Activated CD4-positive, alpha-beta T cell treated with anti-CD3 and anti-CD28 coated beads, Interleukin-2, Interleukin-4, amounts not matched to agents 100 ng/mL and 50 ng/mL, durations not matched to agents 16 hours and 8 hours (primary cell): ENCODE measurements at places on chromosomes 16 and 17.

GRCh38 chr16:578870-579405, 9.2 kb downstream of the PIGQ start:
- DNase-seq, result peak; percentile 61

GRCh38 chr17:80163336-80163735, 6.5 kb upstream of the CARD14 start:
- DNase-seq, result no peak

DNA sequence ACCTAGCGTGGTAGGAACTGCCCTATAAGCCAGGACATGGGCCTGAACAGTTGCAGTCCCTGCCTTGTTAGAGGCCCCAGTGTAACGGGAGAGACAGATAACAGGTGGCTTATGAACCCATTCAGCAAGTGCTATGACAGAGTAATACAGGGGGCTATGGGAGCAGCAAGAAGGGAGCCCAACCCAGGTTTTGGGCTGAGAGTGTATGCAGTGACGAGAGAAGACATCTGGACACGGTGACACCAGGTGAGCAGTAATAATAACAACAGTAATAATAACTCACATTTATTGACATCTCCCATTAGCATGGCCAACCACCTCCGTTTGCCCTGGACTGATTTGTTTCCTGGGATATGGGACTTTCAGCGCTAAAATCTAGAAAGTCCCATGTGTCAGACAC, 100.8 kb downstream of the IRX5 start:
- DNase-seq, result no peak

GRCh38 chr17:62797959-62798358, 10.2 kb downstream of the MARCHF10 start:
- DNase-seq, result no peak

DNA sequence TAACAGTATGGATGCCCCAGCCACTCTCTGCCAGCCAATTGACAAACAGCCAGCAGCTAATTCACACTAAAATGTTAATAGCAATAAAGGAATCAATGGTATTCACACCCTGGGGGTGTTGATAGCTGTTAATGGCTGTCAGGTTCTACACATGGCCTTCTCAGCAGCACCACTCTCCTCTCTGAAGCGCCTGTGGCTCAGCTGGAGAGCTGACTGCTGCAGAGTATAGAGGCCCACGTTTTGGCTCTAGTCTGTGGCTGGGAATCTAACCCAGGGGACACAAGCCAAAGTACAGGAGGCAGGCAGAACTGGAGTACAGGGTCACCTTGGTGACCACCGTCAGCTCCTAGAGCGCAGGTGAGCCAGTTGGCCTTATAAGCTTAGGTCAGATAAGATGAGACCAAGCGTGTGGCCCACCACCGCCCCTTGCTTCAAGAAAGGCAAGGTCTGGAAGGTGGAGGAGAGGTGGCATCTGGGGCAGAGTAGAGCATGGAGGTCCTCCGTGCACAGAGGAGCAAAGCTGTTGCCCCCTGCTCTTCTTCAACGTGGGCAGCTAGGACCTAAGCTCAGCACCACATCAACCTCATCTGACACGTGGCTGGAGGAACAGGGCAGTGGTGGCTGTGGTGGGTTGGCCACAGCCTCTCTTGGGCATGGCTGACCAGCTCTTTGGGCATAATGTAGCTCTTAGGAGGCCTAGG, 25.4 kb downstream of the CCR7 start:
- no peak for DNase-seq

DNA sequence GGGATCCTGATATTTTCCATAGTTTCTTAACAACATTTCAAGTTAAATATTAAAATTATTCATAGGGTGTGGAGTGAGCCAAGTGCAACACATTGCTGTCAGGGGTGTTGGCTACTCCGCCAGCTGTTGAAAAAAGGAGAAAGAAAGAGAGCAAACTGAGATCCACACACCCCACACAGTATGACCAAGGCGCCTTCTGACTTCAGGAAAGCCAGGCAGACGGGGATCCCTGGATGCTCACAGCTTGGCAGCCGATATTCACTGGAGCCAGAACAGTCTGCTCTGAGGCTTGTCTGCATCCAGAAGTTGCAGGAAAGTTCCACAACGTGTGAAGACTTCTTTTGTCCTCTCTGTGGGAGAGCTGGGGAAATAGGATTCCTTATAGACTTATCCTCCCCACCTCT, 9.3 kb downstream of the CHD9NB start:
- no peak for DNase-seq

GRCh38 chr16:314795-315299, 31.9 kb downstream of the PDIA2 start:
- no peak for DNase-seq

DNA sequence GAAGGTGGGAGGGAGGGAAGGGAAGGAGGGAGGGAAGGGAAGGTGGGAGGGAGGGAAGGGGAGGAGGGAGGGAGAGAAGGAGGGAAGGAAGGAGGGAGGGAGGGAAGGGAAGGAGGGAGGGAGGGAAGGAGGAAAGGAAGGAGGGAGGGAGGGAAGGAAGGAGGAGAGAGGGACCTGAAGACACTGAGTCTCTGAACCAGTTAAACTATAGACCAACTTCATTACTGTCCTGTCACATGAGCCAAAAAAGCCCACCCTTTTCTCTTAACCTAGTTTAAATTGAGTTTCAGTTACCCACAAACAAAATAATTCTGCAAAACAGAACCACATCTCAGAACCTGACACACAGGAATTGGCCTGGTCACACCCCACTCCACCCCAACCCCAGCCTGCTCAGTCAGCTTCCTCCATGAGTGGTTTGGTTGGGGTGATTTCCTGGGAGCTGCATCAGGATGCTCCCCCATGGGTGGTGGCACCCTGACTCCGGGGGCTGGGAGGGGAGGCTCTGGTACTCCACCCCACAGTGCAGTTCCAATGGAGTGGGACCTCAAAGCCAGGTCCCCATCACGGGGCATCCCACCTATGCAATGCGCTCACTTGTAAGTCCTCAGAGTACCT, 4.7 kb upstream of the PRR29 start:
- no peak for DNase-seq

DNA sequence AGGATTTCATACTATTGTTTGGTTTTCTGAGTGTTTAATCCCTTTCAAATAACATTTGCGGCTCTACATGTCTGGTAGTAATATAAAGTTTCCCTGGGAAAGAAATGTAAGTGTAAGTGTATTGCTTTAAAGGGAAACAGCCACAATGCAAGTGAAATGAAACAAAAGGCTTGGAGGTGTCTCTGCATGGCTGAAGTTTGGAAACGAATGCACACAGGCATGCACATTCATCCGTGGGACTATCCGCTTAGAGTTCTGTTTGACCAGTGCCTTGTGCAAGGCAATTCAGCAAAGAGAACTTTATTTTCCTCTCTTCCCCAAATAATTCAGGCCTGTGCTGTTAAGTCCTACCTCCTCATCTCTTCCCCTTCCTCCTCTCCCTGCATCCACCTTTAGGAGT, 56.1 kb upstream of the MRTFB start:
- no peak for DNase-seq

- DNase-seq, result no peak
Measured at GRCh38 chr17:19242323-19242722, 5.2 kb downstream of the EPN2 start.

DNA sequence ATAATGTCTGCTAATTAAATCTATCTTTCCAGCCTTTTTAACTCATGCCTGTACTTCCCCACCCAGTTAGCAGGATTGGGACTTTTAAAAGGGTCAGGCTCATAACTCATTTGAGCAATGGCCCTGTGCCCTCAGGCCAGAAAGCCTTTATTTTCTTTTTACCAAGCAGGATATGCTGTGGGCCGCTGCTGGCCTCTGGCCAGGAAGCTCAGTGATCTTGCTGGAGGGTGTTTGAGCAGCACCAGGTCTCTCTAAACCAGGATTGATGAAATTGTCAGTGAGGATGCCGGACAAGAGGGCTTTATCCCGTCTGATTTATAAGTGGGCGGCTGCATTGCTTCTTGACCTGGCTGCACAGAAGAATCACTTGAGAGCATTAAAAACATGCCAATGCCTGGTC, 187.8 kb downstream of the RAB11FIP4 start:
- no peak for DNase-seq

- no peak for DNase-seq
Measured at GRCh38 chr16:15808071-15808470, 48.8 kb downstream of the MYH11 start.

GRCh38 chr17:44976206-44976605, 8.1 kb upstream of the C1QL1 start:
- DNase-seq, result no peak

DNA sequence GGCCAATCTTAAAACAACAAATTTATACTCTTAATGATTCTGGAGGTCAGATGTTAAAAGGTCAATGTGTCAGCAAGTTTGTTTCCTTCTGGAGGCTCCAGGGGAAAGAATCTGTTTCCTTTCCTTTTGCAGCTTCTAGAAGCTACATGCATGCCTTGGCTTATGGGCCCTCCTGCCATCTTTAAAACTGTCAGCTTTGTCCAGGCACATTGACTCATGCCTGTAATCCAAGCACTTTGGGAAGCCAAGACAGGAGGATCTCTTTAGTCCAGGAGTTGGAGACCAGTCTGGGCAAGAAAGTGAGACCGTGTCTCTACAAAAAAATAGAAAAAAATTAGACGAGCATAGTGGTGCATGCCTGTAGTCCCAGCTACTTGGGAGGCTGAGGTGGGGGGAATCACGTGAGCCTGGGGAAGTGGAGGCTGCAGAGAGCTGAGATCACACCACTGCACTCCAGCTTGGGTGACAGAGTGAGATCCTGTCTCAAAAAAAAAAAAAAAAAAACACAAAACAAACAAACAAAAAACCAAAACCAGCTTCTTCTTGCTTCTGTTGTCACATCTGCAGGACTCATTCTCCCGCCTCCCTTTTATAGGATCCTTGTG, 58.3 kb downstream of the NOS2 start:
- DNase-seq, result no peak

GRCh38 chr17:57404795-57405490, 148.6 kb downstream of the MSI2 start:
- DNase-seq, result no peak

DNA sequence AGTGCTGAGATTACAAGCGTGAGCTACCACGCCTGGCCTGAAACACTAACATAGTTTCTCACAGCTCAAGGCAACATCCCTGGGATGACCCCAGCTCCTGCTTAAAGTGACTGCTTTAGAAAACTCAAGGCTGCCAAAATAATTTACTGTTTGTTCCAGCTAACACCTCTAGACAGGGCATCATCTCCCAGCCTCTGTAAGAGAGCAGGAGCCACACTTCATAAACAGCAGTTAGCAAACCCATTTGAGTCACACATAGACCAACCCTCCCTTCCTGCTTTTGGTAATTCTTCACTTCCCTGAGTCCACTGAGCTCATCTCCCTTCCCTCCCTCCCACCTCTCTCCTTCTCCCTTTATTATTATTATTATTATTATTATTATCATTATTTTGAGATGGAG, 201.3 kb downstream of the XYLT1 start:
- no peak for DNase-seq

GRCh38 chr17:75979705-75980187, 706 bp downstream of the TEN1 start:
- DNase-seq, result no peak

DNA sequence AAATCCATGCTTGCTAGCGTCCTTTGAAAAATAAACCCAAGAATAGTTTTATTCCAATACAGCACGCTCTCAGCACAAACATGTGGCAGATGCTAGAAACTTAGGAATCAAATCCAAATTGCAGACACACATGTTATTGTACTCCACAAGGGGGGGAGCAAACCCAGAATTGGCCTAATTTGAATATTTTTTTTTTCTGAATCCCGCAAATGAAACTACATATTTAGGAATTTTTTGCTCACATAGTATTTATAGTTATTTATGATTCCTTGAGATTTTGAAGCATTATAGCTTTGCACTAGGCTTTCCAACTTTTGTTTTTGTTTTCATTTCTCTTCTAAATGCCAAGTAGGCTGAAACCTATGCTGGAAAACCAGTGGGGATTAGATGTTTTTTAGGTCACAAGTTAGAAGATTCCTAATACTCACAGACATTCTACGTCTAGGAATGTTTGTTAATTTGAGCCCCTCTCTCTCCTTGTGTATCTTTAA, 59.3 kb upstream of the CDH11 start:
- DNase-seq, result no peak

DNA sequence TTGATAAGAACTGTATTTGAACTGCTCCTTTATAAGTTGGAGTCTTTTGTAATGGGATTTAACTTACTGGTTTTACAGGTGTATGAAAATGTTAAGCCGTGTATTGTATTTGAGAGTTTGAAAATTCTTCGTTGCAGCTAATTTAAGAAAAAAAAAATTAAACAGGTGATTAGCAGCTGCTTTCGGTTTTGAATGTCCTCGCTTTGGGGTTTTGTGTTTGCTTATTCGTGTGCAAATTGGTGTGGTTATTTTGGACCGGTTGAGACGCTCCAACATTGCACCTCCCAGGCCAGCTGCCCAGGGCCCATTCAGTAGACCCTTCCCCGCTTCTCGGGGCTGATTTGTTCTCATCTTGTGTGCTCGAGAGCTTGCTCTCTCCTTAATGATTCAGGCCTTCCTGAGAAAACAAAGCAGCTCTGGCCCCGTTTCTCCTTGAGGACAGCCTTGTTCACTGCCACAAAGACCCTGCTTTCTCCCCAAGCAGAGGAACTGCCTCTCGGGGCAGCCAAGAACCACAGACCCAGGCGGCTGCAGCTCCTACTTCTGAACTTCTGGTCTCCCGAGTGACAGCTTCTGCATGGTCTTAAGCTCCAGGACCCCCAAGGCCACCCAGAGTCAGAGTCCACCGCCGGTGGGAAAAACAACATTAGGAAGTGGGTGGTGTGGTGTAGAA, 100.5 kb downstream of the MSI2 start:
- no peak for DNase-seq

DNA sequence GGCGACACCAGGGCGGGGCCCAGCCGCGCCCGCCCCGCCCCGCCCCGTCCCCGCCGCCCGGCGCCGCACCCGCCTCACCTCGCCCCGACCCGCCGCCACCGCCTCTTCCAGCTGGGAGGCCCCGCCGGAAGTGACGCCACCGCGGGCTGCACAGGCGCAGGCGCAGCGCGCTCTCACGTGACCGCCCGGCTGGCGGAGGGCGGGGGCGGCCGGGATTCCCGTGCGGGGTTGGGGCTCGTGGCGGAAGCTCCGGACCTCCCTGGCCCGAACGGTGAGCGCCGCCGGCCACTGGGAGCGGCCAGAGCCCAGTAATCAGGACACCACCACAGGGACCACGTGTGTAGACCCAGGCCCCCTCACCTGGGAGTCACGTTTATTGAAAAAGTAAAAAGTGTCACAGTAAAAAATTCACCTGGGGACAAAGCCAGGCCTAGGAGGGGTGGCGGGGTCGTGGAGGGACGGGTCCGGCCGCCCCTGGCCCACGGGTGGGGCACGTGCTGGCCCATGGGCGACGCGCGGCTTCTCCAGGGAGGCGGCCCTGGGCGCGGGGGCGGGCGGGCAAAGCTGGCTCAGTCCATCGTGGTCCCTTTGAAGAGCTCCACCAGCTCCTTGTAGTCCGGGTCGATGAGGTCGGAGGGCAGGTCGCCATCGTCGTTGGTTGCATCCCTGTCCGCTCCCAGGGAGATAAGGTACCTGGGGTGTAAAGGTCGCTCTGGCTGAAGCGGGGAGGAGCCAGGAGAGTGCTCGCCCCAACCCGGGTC, at the start of gene MCRIP1:
MCRIP1 (minus strand) TSS at position 132 of the 761 bp plus-strand sequence. CDS start 8,785 bp downstream, outside the sequence.
- peak; percentile 97 for DNase-seq
